Activated T-helper 1 cell treated with anti-CD3 and anti-CD28 coated beads, Interleukin-2, amount 50 U/mL, for 16 hours (primary cell): ENCODE measurements at places on chromosomes 2 and 18.

DNA sequence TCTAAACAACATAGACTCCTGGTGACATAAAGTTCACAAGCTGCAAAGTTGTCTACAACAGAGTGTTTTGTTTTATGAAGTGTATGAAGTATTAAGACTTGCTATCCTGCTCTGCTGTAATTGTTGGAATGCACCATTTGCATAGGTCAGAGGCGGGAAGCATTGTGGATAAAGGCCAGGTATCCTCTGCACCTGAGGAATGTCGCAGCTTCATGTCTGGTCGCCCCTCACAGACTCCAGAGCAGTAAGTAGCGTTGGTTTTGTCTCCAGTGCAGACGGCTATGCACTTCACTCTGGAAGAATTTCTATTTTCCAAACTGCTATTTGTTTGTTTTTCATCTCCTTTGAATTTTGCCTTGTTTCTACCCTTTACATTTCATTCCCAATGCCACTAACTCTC lies 63.1 kb downstream of the UNC80 start:
- DNase-seq = no peak

DNA sequence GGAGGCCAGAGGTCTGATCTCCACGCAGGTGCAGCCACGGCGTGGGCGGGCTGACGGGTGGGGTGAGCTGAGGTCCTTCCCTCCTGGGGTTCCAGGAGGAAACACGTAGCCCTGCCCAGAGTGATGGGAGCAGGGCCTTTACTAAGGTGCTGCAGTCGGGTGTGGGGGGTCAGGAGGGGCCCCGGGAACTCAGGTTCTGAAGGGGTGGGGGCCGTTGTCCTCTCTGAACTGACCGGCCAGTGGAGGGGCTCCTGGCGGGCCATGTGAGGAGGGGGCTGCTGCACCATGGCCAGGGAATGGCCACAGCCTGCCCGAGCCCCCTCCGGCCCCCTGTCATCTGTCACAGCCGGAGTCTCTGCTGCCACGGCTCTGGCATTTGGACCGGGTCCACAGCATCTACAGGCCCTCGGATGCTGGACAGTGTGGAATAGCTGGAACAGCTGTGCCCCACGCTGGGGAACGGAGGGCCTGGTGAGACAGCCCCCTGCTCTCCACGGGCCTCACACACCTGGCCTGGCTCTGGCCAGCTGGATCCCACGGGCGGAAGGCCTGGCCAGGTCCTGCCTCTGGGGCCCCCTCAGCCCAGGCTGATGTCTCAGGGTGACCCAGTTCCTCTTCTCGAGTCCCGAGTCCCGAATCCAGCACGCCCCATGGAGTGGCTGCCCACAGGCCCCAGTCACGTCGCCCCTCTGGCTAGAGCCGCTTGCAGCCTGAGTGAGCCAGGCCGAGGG lies 145.6 kb upstream of the GPC1 start:
- DNase-seq = no peak

GRCh38 chr2:97751752-97752151 lies 38.4 kb downstream of the ZAP70 start:
- DNase-seq = no peak

DNA sequence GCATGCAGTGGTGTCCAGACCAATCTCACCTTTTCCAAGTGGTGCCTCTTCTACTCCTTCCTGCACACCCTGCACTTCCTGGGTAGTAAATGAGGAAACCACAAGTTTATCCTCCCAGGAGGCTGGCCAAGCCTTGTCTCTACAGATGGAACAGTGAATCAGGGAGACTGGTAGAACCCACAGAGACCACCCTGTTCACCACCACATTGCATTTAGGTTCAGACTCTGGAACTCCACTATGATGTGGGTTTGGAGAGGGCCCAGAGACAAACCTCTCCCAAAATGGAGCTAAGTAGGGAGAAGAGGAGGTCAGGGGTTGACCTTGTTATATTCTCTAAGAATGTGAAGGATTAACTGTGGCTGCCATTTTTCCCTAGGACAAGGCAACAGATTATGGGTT lies 102.8 kb upstream of the FZD7 start:
- DNase-seq = no peak

DNA sequence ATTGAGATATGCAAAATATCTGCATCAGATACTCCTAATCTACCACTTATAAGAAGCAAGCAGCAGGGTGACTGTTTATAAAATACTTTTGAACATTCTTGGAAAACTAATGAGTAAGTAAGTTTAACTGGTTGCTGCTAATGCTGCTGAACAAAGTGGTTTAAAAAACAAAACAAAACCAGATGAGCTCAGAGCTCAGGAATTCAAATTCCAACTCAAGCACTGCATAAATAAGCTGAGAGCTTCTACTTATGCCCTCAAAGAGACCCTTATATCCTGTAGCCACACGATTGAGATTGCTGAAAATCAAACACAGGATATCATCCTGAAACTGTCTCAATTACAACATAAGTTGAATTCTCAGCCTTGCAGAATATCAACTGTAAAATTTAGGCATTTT lies 62.3 kb upstream of the NYAP2 start:
- no peak for DNase-seq

DNA sequence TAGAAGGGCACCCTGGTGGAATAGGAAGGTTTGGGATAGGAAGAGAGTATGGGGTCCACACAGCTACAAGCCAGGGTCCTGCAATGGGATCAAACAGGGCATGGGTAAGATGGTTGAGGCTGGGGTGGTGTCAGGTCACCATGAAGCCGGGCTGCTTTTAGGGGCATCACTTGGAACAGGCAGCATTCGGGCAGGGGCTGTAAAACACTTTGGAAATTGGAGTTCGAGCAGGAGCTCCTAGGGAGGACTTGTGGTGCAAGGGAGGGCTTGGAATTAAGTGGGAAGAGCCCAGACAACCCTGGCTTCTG lies 47.1 kb upstream of the PLB1 start:
- DNase-seq = no peak

- no peak for DNase-seq
Observed at GRCh38 chr2:197307933-197308521, 2.6 kb downstream of the ANKRD44 start.

GRCh38 chr2:118902266-118903028 lies 39.5 kb upstream of the MARCO start:
- no peak for DNase-seq

DNA sequence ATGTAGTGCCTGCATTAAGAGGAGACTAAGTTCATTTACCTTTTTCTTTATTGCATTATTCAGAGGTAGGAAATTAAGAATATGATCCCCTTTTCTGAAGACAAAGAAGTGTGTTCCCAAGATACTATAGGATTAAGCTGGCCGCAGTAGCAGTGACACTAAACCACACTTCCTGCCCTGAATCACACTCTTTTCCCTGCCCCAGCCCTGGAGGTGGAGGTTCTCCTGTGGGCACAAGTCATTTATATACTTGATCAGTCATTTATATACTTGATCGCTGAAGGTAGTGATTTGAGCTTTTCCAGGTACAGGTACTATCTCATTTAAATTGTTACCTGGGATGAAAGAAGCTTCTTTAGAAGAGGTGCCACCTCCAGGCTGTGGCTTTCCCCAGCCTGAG lies 78.6 kb downstream of the ARMC9 start:
- DNase-seq = no peak

DNA sequence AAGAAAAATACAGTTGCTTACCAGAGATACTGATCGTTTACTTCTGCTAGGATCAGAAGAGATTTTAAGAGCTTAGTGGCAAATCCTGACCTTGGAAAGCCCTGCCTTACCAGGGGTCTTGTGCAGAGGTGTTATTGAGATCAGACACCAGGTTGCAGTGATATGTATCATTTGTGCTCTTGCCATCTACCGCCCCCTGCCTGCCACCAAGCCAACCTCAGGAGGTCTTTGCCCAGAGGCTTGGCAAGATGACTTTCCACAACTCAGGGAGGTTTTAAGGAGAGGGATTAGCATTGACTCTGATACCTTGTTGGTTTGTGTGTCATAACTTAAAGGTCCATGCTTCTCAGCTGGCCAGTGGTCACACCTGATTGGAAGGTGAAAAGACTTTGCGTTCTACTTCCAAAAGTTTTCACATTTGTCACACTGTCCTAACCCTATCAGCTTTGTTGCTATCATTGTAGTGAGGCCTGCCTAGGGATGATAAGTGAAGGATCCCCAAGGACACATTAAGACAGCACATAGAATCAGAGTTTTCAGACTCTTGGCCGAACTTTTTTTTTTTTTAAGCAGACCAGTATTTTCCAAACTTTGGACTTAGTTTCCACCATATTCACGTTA lies 46.2 kb upstream of the MGAT5 start:
- peak; percentile 30 for DNase-seq

GRCh38 chr18:36379435-36379984 lies 82.0 kb downstream of the FHOD3 start:
- no peak for DNase-seq

DNA sequence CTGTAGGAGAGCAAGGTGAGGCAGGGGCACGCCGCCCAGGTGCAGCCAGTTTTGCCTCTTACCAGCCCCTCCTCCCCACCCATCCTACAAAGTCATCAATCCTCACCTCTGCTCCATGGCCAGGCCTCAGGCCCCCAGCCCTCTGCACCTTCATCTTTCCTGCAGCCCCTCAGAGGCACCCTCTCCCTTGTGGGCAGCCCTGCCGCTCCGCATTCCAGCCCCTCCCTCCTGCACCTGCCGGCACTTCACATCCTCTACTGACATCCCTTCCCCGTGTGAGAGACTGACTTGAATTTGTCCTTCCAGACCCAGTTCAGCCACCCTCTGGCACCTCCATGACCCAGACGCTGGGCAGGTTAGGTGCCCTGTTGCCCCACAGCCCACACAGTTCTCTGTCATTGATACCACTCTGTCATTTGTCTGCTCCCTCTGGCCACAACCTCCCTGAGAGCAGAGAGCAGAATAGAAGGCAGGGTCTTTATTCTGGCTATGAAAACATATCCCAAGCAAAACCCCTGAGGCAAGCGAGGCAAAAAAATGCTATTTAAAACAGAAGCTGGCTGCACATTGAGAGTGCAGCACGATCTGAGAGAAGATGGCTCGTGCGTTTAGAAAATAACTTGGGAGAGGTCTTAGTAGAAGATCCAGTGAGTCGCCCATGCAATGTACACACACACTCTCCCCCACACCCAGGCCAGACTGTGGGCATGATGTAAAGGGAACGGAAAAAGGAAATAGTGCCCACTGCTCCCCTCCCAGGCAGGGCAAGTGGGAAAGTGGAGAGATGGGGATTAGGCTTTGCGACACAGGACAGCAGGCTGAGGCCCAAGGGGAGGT lies 25.9 kb downstream of the SDC1 start:
- no peak for DNase-seq

GRCh38 chr18:70288851-70289328 lies at the start of gene SOCS6:
Gene SOCS6 (plus strand): TSS chr18:70289045. CDS start chr18:70324669, 35,624 bp downstream.
- DNase-seq = no peak

DNA sequence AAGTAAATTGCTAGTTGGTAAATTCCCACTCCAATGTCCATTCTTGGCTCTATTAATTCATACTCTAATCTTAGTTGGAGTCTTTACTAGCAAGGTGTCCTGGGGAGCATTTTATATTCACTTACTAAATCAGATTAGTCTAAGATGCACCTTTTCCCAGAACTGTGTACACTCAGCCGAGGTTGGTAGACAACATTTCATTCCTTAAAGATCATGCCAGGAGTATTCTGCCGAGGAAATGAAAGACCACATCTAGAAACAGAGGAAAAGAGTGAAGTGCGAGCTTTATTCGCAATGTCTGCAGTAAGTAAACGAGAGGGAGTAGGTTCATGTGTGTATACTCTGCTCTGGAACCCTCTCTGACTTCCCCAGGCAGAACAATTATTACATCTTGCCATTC lies 14.6 kb upstream of the KYNU start:
- DNase-seq = no peak

- DNase-seq = no peak
Observed at GRCh38 chr2:216181351-216181750, 72.2 kb downstream of the XRCC5 start.

- no peak for DNase-seq
Observed at GRCh38 chr2:4412637-4413187, 709.3 kb downstream of the DCDC2C start.

GRCh38 chr2:96763511-96764252 lies 3.0 kb downstream of the CNNM4 start:
- DNase-seq = no peak

DNA sequence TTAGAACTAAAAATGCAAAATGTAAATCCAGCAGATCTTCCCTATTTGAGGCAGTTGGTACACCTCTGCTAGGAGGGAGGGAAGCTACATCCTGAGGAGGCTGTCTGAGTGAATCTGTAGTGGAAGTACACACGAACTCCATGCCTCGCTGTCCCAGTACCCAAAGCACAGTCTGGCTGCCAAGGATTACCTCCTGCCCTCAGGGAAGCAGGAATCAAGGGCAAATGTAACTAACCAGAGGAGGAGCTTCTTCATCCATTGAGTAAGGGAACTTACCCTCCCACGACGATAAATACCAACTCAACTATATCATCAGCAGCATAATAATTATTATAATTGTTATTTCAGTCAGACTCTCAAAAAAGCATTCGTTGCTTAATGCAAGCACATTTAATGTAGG lies 2.1 kb downstream of the DHRS9 start:
- DNase-seq = no peak

DNA sequence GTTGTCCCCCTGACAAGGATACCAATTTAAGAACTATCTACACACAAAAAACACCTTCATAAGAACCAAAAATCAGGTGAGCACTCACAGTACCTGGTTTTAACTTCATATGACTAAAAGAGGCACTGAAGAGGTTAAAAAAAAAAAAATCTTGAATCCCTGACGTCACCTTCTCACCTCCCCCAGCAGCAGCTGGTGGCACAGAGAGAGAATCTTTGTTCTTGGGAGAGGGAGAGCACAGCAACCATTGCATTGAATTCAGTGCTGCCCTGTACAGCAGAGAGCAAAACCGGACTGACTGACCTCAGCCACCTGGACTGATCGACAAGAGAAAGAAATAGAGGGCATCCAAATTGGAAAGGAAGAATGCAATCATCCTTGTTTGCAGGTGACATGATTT lies 566.0 kb downstream of the TMX3 start:
- no peak for DNase-seq

- no peak for DNase-seq
Observed at GRCh38 chr2:207969249-207969648, 56.1 kb downstream of the PLEKHM3 start.

GRCh38 chr2:187404431-187405110 lies 43.5 kb downstream of the CALCRL start:
- no peak for DNase-seq

GRCh38 chr2:3443083-3443482 lies 63.6 kb downstream of the TRAPPC12 start:
- no peak for DNase-seq

DNA sequence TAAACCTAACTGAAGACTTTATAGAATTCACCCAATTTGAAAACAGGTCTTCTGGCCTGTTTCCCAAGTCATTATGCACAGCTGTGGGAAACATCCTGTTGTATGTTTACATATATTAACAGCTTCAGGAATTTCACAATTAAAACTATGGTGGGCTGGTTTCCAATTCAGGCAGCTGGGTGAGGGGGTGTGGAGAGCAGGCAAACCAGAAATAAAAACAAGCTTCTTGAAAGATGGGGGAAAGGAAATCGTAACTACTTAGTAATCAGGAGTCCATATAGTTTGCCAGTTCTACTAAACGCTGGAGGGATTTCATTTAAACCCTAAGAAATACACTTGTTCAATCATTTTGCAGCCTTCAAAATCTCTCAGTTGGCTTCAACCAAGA lies 22.8 kb downstream of the ATP8B1 start:
- DNase-seq = no peak

GRCh38 chr2:176682278-176682677 lies 413.0 kb downstream of the MTX2 start:
- no peak for DNase-seq

GRCh38 chr18:48228841-48229240 lies 180.3 kb downstream of the ZBTB7C start:
- no peak for DNase-seq

GRCh38 chr2:140353541-140353940 lies 1573.4 kb upstream of the NXPH2 start:
- no peak for DNase-seq

- DNase-seq = no peak
Observed at GRCh38 chr2:74001121-74001520, 16.4 kb downstream of the TET3 start.
